ENCODE measurements at places on chromosomes 13 and 19.

GRCh38 chr19:35202722-35203688 is 25.5 kb downstream of the FAM187B start:
- no peak for DNase-seq

- no peak for DNase-seq
These were observed 1.0 kb downstream of the GADD45GIP1 start for GRCh38 chr19:12955996-12956395.

- no peak for DNase-seq
These were observed 180.9 kb downstream of the KCNRG start for GRCh38 chr13:50196118-50196517.

- no peak for DNase-seq
These were observed 305.1 kb downstream of the ITGBL1 start for GRCh38 chr13:101757446-101758039.

DNA sequence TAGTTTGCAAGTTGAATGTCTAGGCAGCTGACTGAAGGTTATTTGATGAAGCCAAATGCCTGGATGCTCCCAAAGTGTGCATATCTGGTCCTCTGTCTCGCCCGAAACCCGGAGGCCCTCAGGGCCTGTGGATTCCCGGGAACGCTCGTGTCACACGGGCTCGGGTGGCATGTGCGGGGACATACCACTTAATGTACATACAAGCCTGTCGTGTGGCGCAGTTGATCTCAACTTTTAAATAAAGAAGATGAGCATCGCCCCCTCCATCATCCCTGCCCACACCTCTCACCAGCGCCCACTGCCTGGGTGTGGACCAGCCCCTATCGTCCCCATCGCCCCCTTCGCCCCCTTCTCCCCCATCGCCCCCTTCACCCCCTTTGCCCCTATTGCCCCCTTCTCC is 33.9 kb downstream of the ATP11A start:
- no peak for DNase-seq

DNA sequence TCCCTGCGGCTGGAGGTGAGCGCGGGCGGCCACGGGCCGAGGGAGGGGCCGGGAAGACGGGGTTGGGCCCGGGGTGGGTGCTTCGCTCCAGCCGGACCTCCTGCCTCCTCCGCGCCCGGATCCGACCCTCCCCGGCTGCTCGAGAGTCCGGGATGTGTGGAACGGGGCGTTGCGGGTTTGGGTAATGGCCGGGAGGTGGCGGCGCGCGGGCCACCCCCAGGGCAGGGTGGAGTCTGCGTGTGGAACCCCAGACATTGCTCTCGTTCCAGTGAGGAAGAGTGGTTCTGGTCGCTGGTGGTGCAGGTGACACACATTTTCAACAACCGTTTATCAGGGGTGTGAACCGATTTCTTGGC is 38.8 kb downstream of the ARHGEF7 start:
- no peak for DNase-seq

DNA sequence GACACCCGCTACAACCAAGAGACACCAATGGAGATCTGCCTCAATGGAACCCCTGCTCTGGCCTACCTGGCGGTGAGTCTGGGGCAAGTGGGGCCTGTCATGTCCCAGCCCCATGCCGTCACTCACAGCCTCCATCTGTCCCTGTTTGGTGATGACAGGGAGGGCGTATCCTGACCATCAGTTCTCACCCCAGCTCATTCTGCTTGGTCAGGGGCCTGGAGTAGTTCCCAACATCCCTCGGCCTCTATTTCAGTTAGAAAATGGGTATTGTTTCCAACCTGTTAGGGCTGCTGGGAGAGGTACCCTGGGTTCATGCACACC is 18.2 kb downstream of the HIPK4 start:
- DNase-seq: no peak

- DNase-seq: no peak
These were observed 140.7 kb downstream of the TM9SF2 start for GRCh38 chr13:99642006-99642405.

- DNase-seq: no peak
These were observed 10.6 kb upstream of the MADCAM1 start for GRCh38 chr19:485583-486236.

GRCh38 chr13:113969973-113970611 is 3.8 kb downstream of the C13orf46 start:
- DNase-seq: no peak

GRCh38 chr13:106712381-106712780 is 144.4 kb upstream of the ARGLU1 start:
- DNase-seq: no peak

GRCh38 chr13:27267596-27267995 is 3.0 kb upstream of the RASL11A start:
- no peak for DNase-seq

GRCh38 chr19:4971816-4972495 is 3.0 kb downstream of the KDM4B start:
- no peak for DNase-seq

DNA sequence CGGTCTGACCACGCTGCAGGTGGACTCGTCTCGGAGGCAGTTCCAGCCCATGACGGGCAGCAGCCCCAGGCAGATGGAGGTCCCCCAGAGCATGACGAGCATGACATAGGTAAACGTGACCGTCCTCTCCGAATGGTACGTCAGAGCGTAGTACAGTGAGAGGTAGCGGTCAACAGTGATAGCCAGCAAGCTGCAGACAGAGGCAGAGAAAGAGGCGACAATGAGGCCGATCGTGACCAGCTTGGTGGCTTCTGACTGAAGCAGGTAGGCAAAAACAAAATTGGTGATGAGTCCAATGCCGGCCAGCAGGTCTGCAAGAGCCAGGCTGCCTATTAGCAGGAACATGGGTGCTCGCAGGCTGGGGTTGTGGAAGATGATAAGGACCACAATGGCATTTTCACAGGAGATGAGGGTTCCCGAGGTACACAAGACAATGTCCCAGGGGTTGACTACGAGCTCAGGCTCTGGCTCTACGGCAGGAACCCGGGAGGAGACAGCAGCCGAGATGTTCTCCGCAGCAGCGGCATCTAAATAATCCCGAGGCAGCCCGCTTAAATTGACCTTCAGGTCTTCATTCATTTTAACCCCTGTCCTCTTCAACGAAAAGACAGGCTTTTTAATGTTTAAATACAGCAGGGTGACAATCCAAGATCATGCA is 1.2 kb downstream of the GPR12 start:
- DNase-seq: no peak

GRCh38 chr19:1243768-1244692 is 2.5 kb downstream of the ATP5F1D start:
- DNase-seq: no peak

GRCh38 chr19:38731654-38732301 is 12.5 kb downstream of the CAPN12 start:
- peak; percentile 62 for DNase-seq

- no peak for DNase-seq
These were observed 261.4 kb upstream of the RXFP2 start for GRCh38 chr13:31477961-31478360.

- DNase-seq: no peak
These were observed 16.8 kb upstream of the TM9SF2 start for GRCh38 chr13:99484473-99484872.

GRCh38 chr13:45149964-45150363 is 29.7 kb downstream of the GTF2F2 start:
- DNase-seq: no peak

GRCh38 chr19:23505738-23506137 is 110.5 kb upstream of the ZNF91 start:
- no peak for DNase-seq

DNA sequence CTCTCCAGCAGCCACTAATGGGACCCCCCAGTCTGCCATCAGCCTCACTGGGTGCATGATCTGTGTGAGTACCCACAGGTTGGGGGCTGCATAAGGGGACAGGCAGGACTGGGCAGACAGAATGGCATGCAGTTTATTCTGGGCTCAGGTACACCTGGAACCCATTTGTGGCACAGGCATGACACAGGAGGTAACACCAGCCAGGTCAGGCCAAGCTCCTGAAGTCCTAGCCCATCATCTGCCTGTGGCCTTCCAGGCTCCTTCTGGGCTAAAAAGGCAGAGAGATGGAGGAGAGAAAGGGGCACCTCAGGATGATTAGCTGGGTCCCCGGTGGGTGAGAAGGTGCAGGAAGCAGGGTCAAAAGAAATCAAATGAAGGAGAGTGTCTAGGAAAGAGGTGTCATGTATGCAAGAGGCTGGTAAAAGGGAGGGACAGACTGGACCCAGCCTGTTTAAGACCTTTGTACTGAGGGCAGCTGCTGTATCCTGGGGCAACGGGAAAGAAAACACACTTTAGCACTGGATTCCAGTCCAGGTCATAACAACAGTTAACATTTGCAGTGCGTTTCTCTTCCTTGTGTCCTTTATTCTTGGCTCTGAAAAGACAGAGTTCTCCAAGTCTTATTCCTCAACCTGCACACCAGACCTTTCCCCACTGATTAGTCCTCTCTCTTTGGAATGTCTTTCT is 20.2 kb upstream of the DGKH start:
- DNase-seq: no peak

GRCh38 chr19:45238556-45238955 is 6.7 kb downstream of the EXOC3L2 start:
- DNase-seq: no peak

GRCh38 chr13:50130123-50130946 is 115.1 kb downstream of the KCNRG start:
- DNase-seq: peak; percentile 79

- DNase-seq: no peak
These were observed 101.6 kb downstream of the IRS2 start for GRCh38 chr13:109684824-109685202.

DNA sequence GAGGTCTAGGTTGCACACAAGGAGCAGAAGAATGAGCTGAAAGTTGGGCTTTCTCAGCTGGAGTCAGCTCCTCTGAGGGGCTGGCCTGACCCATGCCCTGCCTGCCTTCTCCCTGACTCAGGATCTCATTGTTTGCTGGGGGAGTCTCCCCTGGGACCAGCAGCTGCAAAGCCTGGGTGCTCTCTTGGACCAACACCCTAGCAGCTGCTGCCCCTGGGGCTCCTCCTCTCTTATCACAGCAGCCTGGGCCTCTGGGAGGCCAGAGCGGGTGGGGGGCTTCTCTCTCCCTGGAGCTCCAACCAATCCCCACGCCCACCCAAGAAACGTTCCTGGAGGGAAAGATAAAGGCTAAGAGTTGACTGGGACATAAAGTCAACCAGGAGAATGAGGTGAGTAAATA is 1.6 kb upstream of the FCGBP start:
- DNase-seq: no peak

DNA sequence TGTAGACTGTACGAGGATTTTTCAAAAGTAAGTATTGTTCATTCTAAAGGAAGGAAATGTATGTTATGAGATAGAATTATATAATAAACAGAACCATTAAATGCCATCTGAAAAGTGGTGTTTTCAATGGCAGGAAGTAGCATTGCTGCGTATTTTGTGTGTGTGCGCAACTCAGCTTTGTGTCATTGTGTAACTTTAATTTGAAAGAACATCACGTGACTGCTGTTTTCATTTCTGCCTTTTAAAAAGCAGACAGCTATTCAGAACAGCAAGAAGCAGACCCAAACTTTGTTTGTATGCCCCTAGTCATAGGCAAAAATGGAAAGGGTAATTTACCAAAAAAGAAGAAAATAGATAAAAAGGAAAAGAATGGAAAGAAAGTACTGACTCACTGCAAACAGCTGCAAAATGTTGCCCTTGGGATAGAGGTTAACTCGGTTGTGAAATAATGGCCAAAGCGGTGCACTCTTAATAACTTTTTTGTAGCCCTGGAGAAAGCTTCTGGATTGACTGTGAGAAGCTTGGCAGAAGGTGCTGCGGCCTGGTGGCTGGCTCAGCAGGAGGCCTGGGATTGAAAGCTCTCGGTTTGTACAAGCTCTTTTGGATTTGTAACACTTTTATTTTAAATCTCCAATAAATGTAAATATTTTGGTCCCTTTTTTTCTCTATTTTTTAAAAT is 97.3 kb downstream of the GGACT start:
- no peak for DNase-seq

DNA sequence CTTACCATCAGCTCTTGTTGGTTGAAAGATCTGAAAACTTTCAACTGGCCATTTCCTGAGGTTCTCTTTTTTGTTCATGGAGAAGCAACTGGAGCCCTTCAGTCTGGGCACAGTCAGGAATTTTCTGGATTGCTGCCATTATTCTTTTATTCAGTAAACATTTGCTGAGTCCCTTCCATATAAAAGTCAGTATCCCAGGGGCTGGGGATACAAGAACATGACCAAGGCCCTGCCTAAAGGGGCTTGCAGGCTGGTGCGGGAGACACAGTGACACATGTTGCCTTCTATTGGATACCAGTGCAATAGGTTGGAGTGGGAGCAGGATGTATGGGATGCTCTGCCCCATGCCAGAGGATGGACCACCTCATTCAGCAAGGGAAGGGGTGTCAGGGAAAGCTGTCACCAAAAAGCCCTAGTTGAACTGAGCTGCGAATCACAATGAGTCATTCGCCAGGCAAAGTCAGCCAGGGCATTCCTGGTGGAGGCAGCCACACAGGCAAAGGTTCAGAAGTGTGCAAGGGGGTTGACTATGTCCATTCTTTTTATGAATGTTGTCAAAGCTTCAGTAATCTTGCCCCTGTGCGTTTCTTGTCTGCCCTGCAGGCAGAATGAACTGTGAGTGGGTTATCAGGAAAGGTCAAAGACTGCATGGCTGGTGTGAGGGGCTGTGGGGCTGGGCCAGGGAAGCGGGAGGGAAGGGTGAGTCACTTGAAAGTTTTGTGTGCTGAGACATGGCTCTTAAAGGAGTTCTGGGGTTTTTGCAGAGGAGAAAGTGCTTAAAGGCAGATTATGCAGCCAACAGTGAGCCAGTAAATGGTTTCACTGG is 395.9 kb downstream of the KCNRG start:
- DNase-seq: peak; percentile 69

GRCh38 chr19:3821857-3822364 is 35.7 kb upstream of the MATK start:
- DNase-seq: peak; percentile 70

DNA sequence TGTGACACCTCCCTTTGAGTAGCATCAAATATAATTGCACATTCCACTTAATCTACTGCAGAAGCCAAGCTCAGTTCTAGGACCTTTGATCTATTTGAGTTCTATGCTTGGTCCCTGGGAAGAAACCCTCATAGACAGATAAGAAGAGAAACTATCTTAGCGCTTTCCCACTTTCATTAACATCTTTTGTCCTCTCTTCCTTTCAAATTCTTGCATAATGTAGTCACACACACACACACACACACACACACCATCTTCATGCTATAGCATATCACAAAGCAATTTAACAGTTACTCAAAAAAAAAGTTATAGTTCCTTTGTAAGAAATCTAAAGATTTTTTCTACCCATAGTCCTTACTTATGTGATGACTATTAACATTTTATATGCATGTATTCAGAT is 735.9 kb upstream of the PCDH9 start:
- no peak for DNase-seq

- no peak for DNase-seq
These were observed 102.0 kb downstream of the DCLK1 start for GRCh38 chr13:36029166-36029565.

DNA sequence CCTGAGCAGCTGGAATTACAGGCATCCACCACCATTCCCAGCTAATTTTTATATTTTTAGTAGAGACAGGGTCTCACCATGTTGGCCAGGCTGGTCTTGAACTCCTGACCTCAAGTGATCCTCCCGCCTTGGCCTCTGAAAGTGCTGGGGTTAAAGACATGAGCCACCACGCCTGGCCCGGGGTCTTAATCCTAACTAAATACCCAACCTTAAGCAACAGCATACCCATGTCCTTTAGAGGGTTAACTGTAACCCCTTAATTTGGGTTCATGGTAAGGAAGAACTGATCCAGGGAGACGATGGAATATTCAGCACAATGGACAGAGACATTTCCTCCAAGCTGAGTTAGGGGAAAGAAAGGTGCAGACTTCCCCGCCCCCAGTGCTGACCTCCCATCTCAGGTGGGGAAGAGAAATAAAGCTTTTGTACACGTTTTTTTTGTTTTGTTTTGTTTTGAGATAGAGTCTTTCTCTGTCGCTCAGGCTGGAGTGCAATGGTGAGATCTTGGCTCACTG is 8.7 kb upstream of the GALP start:
- no peak for DNase-seq

GRCh38 chr19:55614711-55615542 is 9.4 kb downstream of the ZNF784 start:
- no peak for DNase-seq
